ENCODE measurements at places on chromosomes 11 and 22.

GRCh38 chr11:107665018-107665417, 46.8 kb downstream of the SLN start:
- DNase-seq, result no peak

DNA sequence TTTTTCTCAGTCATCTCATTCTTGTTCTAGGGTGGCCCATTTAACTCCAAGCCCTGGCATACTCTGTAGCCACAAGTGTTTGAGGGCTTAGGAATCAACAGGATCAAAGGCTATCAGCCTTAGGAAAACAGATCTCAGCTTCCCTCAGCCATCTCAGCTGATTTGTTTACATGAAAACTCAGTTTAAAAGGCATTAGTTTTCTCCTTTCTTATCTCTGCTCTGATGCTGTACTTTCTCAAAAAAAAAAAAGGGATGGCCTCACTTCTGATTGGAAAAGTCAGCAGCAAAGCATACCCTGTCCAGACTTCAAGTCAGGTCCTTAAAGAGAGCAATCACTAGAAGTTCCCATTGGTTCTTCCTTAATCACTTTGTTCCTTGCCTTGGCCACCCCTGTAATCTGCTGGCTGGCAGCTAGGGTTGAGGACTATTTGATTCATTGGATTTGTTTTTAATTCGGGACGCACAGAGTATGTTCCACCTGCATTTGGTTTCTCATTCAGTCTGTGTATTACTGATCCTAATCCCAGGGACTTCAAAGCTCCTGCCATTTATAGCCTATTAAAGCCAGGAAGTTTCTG, 102.8 kb downstream of the EXT2 start:
- DNase-seq, result no peak

GRCh38 chr22:42637555-42637954, 2.8 kb downstream of the ATP5MGL start:
- no peak for DNase-seq

GRCh38 chr11:117187007-117187406, 8.5 kb downstream of the SIDT2 start:
- DNase-seq, result no peak

DNA sequence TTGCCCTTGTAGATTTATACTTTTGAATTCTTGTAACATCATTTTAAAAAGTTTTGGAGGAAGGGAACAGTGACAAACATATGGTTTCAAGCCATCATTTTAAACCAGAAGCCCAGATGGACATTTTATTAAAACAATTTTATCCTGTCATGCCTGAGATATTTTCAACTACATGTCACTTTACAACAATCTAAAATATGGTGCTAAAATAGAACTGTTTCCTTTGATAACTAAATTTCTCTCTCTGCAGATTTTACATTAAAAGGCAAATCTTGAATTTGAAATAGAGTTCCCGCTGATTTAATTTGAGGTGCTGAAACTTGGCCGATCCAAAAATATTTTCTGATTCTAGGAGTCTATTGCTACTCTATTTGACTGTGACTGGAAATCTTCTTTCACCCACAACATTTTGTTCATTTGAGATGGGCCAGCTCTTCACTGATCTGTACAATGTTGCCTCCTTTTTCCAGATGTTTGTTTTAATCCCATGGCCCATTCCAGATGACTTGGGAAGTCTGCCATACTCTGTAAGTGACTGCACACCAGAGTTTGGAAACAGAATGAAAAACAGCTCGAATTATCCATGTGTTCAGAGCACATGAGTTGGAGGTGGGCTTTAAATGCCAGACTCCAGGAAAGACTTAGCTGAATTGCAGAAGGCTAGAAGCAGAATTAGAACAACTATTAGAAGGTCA, 402.5 kb downstream of the TMEM135 start:
- DNase-seq, result no peak

- DNase-seq, result no peak
Measured at GRCh38 chr22:35533365-35534029, 7.1 kb upstream of the RASD2 start.

DNA sequence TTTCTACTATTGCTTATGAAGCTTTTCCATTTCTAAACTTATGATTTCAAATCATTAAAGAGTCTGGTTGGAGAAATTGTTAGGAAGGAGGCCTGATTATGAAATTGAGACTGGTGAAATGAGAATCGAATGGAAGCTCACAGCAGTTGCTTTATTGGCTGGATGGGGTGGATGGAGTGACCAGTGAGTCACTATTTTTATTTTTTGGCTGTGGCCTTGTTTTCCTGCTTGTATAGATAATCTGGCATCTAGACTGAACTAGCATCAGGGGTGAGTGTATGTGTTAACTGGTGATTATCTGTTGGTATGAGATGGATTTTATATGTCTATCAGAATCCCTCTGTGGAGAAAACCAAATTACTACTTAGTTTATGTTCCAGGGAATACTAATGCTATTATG, 36.2 kb downstream of the UVRAG start:
- DNase-seq, result no peak

GRCh38 chr22:42184852-42185251, 54.2 kb upstream of the CYP2D6 start:
- DNase-seq, result no peak

- no peak for DNase-seq
Measured at GRCh38 chr11:64563966-64564365, 27.1 kb upstream of the SLC22A12 start.

DNA sequence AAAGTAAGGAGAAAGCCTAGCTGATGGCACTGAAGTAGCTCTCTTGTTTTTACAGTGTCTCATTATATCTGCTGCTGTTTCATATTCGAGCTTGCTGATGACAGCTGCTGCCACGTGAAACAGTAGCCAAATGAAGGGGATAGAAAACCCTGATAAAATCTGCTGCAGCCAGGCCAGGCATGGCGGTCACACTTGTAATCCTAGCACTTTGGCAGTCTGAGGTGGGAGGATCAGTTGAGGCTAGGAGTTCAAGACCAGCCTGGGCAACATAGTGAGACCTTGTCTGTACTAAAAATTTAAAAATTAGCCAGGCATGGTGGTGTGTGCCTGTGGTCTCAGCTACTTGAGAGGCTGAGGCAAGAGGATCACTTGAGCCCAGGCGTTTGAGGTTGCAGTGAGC, 13.4 kb downstream of the IFT46 start:
- no peak for DNase-seq

GRCh38 chr11:92867913-92868619, 101.4 kb upstream of the MTNR1B start:
- no peak for DNase-seq

DNA sequence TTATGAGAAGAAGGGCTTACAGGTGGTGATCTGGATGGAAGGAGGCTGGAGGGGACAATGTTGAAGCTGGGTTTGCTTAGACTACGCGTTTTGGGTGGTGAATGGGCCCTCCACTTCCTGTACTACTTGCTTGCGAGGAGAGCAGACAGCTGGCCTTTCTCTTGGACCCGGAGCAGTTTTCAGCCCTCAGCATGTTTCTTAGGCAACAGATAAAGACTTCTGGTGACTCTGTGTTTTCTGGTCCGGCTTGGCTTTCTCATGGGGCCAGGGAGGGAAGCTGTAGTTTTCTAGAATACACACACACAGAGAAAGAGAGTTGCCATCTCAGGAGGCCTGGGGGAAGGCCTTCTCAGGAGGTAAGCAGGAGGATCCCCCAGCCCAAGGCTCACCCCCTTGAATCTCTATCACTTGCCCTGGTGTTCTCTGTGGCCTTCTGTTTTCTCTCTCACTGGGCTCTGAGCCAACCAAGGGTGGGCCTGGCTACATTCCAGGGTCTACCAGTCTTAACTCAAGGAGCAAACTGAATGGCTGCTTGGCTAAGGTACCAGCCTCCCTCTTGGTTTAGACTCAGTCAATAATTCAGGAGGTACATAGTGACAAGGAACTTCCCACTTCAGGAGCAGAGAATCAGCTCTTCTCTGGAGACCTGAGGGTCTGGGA, 2.4 kb downstream of the CCS start:
- peak; percentile 57 for DNase-seq

Measured in Kasumi-1 (cell line).